Fibroblast of skin of back (primary cell): ENCODE measurements at places on chromosomes 11 and 22.

GRCh38 chr11:134120143-134120850 is 51.4 kb downstream of the JAM3 start:
- DNase-seq, result peak; percentile 71

DNA sequence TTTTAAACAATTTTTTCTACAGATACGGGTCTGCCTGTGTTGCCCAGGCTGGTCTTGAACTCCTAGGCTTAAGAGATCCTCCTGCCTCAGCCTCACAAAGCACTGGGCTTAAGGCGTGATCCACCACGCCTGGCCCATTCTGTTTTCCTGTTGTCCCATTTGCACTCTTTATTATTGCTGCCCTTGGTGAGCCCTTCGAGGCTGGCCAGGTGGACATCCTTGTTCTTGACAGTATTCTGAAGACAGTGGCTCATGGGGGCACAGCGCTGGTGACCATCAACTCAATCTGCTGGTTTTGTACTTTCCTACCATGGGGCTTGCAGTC is 35.6 kb downstream of the TBC1D22A start:
- no peak for DNase-seq

DNA sequence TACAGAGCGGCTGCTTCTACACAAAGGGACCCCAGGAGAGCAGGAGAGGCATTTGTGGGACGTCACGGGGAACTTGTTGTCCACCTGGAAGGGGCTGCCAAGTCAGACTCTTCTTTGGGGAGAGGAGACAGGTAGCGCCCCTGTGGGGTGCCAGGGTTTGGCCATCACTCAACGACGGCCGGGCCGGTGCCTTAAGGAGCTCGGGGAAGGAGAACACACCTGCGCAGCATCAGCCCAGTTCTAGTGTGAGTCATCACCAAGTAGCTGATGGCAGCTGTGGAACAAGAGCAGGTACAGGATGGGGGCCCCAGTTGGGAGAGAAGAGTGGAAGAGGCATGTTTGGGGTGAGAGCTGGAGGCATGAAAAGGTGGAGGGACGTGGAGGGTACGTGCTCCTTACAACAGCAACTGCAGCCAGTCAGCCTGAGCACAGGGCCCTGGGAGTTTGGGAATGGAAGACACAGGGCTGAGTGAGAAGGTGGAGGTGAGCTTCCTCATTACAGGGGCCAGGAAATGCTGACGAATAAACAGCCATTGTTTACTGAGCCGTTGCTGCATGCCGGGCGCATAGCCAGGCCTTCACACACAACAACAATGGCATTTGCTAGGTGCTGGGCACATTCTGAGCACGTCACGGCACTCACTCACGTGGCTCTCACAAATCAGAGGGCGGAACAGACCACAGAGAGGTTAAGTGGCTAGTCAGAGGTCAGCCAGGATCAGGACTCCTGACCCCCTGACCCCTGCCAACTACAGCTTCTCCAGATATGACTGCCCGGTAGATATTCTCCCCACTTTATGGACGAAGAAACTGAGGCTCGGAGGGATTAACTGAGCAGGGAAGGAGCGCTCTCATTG is 29.1 kb upstream of the TP53I11 start:
- no peak for DNase-seq

DNA sequence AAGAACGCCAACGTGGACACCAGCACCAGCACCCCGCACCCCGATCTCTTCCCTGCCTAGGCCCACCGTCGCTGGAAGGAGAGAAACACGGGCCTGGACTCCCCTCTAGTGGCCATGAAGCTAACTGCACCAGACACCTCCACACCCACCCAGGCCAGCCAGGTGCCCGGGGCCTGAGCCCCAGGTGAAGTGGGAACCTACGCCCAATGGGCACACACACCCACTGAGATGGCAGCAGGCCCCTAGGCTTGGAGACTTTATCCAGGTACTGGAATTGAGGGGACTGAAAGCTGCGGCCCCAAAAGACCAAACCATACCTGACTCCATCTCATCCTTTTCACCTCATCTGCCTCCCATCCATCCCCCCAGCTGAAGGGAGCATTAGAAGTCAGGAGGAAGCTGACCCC is 81.0 kb downstream of the BUD13 start:
- DNase-seq, result peak; percentile 22

GRCh38 chr11:45141171-45141570 is 5.3 kb upstream of the PRDM11 start:
- no peak for DNase-seq

- no peak for DNase-seq
Observed at GRCh38 chr11:78940500-78941225, 366.0 kb upstream of the NARS2 start.

GRCh38 chr11:35040221-35040942 is 98.6 kb upstream of the CD44 start:
- peak; percentile 87 for DNase-seq

GRCh38 chr11:83241291-83241946 is 44.7 kb downstream of the CCDC90B start:
- DNase-seq, result peak; percentile 69

- DNase-seq, result no peak
Observed at GRCh38 chr22:34294476-34294875, 374.2 kb upstream of the LARGE1 start.

GRCh38 chr11:57800444-57801182 is 39.0 kb downstream of the CTNND1 start:
- peak; percentile 71 for DNase-seq

GRCh38 chr11:30830681-30831080 is 244.5 kb upstream of the MPPED2 start:
- DNase-seq, result no peak

DNA sequence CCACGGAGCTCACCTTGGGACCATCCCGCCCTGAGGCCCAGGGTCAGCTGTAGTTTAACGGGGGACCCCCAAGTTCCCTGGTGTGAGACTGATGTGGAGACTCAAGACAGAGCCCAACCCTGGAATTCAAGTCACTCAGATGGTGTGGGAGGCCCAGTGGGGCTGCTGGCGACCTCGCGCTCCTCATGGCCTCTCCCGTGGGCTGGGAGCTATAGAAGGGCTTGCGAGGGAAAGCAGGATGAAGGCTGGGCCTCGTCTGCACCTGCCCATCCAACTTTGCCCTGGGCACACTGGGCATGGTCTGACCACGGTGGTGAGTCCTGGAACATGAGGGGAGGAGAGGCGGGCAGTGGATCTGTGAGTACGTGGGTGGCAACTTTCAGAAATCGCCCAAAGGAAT is 13.6 kb upstream of the TTLL12 start:
- DNase-seq, result no peak

- DNase-seq, result no peak
Observed at GRCh38 chr22:33002035-33002434, 56.1 kb downstream of the SYN3 start.

DNA sequence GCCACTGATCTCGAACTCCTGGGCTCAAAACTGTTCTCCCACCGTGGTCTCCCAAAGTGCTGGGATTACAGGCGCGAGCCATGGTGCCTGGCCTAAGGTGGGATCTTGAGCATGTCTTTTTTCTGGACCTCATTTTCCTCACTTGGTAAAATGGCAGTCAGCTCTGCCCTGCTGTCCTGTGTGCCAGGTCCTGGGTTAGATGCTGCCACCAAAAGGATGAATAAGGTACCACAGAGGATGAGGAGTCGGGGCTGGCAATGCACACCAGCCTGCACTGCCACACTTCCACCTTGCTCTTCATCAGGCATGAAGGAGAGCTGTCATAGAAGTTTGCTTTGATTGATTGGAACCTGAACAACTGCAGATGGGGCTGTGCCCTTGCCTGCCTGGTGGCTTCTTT is 32.3 kb downstream of the ACO2 start:
- peak; percentile 33 for DNase-seq

DNA sequence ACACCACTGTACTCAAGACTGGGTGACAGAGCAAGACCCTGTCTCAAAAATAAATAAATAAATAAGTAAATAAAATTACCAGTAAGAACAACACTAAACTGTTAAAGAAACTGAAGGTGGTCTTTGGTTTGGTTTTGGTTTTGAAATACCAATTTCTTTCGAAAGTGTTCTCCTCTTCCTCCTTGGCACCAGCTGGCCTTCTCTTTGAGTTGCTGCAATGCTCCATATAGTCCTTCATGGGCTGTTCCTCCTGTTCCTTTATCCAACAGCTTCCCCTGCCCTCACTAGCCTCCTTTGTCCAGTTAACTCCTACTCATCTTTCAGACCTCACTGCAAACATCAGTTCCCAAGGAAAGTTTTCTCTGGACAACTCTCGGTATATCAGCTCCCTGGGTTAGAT is 5.0 kb upstream of the UVRAG start:
- no peak for DNase-seq

GRCh38 chr11:78149646-78150045 is 10.2 kb upstream of the ALG8 start:
- DNase-seq, result peak; percentile 75

DNA sequence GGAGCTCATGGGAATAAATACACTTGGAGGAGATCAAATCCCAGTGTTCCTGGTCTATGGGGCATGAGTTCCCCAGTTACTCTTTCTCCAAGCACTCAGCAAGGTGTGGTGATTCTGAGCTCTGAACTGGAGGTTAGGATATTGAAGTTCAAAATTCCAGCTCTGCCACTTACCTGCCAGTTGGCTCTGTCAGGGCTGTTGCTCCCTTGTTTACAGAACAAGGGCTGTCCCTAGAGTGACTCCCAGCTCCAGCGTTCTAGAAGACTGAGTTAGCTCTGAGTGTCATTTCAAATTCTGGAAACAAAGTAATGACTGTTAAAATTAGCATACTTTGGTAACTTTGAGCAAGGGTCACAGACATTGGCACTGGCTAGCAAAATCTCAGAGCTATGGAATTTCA is 69.7 kb upstream of the ZBED5 start:
- no peak for DNase-seq

GRCh38 chr22:27385261-27385998 is 416.1 kb downstream of the MN1 start:
- DNase-seq, result no peak

DNA sequence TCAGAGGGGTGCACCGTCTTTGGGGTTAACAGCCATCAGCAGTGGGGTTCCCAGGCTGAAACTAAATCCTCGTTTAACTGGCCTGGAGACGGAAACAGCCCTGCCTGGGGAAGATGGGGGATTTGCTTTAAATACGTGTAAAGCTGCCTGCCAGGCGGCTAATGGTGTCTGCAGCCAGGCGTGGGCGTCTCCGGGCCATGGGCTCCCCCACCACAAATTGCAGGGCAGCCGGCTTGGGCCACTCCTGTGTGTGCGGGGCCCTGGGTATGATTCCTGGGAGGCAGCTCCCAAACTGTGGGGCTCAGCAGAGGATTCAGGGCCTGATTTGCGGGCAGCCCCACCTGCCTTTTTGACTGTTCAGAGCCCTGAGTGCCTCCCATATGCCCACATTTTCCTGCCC is 110.5 kb downstream of the KCNQ1 start:
- DNase-seq, result no peak

DNA sequence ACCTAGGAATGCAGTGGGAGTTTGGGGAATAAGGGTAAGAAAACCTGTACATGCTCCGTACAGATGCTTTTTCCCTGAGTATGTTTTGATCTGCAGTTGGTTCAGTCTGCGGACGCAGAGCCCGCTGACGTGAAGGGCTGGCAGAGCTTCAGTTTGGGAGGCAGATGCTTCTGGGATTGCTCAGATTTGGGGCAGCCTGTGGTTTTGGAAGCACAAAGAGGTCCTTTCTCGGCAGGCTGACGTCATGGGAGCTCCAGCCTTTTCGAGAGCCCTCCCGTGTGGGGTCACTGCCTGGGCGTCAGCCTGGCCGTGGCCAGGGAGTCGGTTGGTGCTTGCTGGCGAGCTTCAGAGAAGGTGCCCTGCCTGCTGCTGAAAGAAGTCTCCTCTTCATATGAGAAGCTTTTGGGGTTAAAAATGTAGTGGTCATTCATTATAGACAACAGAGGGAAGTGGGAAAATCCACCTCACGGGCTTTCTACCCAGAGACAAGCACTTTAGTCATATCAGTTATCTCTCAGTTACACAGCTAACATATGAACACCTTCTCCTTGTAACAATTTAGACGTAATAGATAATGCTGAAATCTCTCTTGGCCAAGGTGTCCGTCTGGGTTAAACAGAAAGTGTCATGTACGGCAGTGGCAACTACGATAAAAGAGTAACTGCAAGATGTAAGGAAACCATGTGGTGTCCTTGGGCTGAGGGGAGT is 26.8 kb downstream of the TPCN2 start:
- peak; percentile 92 for DNase-seq

- no peak for DNase-seq
Observed at GRCh38 chr11:81495699-81496292, 1237.9 kb downstream of the FAM181B start.

DNA sequence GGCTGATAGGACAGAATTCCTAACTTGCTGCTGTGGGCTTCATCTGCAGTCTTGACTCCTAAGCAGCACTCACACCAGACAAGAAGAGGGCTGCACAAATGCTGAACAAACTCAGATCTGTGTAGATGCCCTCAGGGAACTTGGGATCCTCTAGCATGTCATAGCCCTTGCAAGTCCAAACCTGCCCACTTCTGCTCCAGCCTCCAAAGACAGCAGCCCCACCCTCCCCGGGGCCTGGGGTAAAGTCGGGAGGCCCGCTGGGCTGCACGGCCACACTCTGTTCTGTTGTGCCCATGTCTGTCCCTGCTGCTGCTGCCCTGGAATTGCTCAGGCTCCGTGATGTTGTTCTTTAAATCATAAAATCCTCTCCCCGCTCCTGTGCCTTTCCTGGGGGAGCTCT is 28.3 kb downstream of the DRD2 start:
- no peak for DNase-seq

DNA sequence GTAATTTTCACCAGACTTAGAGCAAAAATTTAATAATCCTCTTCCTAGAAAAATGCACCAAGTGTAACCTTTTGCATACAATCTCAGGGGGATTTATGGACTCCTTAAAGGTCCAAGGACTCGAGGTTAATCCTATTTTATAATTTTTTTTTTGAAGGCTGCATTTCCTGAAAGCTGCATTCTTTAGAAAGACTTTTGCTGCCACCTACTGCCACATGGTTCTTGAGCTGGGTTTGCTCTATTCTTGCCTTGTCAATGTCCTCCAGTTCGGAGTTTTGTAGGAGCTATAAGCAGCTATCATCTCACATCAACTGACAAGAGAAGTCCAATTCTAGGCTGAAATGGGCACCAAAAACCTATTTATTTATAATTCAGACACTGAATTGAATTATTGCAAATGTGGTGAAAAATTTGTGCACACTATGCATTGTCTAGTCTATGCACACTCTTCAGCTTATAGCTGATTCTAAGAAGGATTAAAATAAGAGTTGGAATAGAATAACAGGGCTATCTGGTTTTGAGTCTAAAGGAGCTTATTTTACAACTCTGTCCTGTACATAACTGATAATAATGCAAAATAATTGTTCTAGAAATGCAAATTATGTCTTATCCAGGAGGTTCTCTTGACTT is 31.3 kb downstream of the TRAF6 start:
- peak; percentile 63 for DNase-seq

GRCh38 chr11:63985812-63986155 is 454 bp upstream of the OTUB1 start:
- DNase-seq, result peak; percentile 17

GRCh38 chr22:26503758-26504157 is 8.5 kb downstream of the TFIP11 start:
- no peak for DNase-seq

GRCh38 chr11:63589000-63589399 is 25.2 kb downstream of the PLAAT3 start:
- DNase-seq, result no peak

GRCh38 chr22:44179196-44179988 is 1.3 kb upstream of the PARVG start:
- no peak for DNase-seq
